ENCODE measurements at places on chromosomes 6 and 20.
A peak's percentile ranks its signal among the peaks of the same experiment; 100 is the strongest.

GRCh38 chr20:16388731-16389130 is 184.5 kb downstream of the KIF16B start:
- DNase-seq, result no peak

- DNase-seq, result no peak
These were observed 63.1 kb downstream of the ANKRD6 start for GRCh38 chr6:89495961-89496535.

GRCh38 chr6:19895866-19896692 is 58.9 kb downstream of the ID4 start:
- DNase-seq, result no peak

DNA sequence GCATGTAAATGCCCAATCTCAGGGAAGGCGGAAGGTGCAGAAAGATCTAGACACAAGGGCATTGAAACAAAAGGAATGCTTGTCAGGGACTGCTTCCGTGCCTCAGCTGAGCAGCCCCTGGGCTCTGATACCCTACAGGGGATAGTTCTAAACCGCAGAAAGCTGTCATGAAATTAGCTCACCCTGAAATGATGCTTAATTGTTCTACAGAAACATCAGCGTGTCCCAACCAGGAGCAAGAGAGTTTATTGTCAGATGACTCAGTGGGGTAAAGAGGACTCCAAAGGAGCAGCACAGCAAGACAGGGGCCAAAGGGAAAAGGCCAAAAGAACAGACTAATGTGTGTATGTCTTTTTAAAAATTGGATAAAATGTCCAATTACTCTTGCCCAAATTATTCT is 258.4 kb upstream of the JARID2 start:
- DNase-seq, result no peak

GRCh38 chr6:10510592-10511367 is 10.4 kb upstream of the GCNT2 start:
- DNase-seq, result peak; percentile 6

DNA sequence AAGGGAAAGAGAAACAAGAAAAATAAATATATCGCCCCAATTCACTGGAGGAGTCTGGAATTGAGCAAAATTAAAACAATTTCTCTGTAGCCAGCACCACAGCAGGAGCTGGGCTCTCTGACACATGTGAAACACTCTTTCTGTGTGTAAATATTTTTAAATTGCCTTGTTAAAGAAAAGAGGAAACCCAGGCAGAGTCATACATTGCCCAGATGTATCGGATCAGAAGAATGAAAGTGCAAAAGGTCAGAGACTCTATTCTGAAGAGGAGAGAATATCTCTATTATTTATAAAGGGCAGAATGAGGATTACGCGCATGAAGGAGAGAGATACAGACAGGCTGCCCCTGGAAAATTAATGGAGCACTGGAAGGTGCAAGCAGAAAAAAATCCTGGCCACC is 127.0 kb upstream of the MAN1A1 start:
- DNase-seq, result no peak

- no peak for DNase-seq
These were observed 142.7 kb upstream of the EXOC2 start for GRCh38 chr6:835476-836160.

DNA sequence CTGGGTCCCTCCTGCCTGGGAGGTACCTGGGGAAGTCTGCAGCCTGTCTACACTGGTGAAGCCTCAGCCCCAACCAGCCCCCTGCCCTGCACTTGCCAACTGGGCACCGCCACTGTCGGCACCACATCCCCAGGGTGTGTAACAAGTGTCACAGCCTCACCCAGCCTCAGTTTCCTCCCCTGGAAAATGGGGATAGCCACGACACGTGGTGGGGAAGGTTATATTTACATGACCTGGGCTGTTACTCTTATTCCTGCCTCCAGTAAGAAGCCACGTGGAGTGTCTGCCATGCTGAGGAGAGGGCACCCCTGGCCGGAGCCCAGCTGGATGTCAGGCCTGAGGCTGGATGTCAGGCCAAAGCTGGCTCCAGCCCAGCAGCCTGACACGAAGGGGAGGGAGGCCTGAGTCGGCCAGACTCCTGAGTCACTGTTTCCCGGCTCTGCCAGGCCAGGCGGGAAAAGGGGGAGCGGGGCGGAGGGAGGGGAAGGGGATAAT is 44.9 kb downstream of the SNAI1 start:
- DNase-seq, result no peak

All from stimulated activated CD4-positive, alpha-beta T cell treated with anti-CD3 and anti-CD28 coated beads, Interleukin-1b, Interleukin-23, amount 100 ng/mL, for 4 hours (primary cell).